Kidney epithelial cell (primary cell): ENCODE measurements at places on chromosomes 5 and 9. TPM values are rescaled to one million over a fixed set of nuclear protein-coding genes. Genes with fewer than 3 reads are reported as not detected.

The RAB3C gene
- total RNA-seq, result 0.04 TPM in 1 of 2 replicates, not detected in the other

The CCDC152 gene
- total RNA-seq, result 0.68 and 0.96 TPM in 2 replicates

The ZNF454 gene
- 5.0 and 5.8 TPM in 2 replicates for total RNA-seq

The CLIC3 gene
- total RNA-seq, result 0.75 TPM in 1 of 2 replicates, not detected in the other

The IQGAP2 gene
- 4.0 and 11.7 TPM in 2 replicates for total RNA-seq

The UNC13B gene
- 30.0 and 30.1 TPM in 2 replicates for total RNA-seq

The ADAMTSL2 gene
- 0.54 and 1.2 TPM in 2 replicates for total RNA-seq

The HTR1A gene
- total RNA-seq, result not detected in 2 replicates

The GDNF gene
- 0.41 and 1.0 TPM in 2 replicates for total RNA-seq

The DEPDC1B gene
- total RNA-seq, result 10.6 TPM in 2 replicates

The PCDHB11 gene
- 1.8 and 3.1 TPM in 2 replicates for total RNA-seq

The MARVELD2 gene
- 27.6 and 28.6 TPM in 2 replicates for total RNA-seq

The FOXD4 gene
- 0.13 and 0.34 TPM in 2 replicates for total RNA-seq
